ENCODE measurements at places on chromosomes 1 and 21.

DNA sequence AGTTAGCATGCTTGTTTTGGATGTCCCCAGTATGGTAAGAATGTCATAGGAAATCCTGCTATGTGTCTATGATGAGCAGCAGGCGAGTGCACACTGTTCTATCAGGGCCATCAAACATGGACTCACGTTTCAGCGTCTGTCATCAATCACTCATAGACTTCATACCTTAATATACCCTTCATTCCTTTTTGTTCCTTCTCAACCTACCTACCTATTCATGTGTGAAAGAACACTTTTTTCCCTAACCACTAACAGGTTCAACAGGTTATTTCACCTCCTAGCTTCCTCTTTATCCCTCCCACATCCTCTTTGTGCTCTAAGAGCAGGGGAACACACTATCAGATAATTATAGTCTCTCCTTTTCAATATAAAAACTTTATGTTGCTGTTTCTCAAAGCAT is 300.6 kb downstream of the TM2D1 start:
- no peak for DNase-seq

- no peak for DNase-seq
These were observed 41.2 kb downstream of the TRIM11 start for GRCh38 chr1:228365271-228366061.

DNA sequence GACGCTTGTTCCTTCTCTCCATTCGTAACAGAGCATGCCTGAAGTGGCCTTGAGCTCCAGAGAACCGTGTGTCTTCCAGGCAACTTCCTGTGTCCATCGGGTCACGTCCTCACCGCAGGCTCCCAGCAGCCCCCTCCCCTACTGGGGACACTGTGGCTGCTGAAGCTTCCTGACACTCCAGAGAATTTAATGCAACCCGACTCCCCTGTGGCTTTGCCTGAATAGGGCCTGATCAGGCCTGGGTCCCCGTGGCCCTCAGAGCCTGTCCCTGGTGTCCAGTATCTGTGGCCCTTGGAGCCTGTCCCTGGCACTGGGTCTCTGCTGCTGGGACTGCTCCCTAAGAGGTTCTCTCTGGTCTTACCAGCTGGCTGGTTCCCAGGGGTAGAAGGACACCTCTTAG is 219.7 kb upstream of the VAMP3 start:
- no peak for DNase-seq

DNA sequence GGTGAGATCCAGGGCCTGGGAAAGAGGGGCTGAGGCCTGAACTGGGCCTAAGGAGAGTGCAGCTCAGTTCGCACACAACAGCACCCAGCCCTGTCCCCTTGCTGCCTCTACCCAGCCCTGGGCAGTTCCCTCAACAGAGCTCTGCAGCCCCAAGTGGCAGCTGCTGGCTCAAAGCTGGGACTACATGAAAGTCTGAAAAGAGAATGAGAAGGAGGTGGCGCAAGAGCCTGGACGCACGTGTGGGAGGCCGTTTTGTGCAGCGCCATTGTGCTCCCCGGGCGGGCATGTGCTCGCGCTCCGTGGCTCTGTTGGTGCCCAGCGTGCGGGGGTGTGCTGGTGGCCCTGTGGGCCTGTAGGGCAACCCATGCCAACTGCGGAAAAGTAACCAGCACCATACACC is 10.3 kb downstream of the GPR37L1 start:
- no peak for DNase-seq
